ENCODE measurements at places on chromosomes 12 and 14.

DNA sequence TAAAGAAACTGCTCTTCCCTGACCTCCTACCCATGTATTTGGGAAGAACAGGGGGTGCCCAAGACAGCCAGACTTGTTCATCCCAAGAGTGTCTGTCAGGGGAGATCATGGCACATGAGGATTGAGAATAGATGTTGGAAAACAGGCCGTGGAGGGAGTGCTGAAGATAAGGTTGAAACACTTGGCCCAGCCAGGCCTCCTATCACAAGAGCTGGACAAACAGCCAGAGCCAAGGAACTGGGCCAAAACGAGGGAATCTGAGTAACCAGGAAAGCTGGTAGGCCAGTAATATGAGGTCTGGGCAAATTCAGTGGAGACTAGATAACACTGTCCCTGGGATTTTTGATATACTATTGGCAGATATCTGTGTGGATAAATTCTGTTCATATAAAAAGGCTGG is 161.7 kb downstream of the TMX1 start:
- DNase-seq, result no peak

DNA sequence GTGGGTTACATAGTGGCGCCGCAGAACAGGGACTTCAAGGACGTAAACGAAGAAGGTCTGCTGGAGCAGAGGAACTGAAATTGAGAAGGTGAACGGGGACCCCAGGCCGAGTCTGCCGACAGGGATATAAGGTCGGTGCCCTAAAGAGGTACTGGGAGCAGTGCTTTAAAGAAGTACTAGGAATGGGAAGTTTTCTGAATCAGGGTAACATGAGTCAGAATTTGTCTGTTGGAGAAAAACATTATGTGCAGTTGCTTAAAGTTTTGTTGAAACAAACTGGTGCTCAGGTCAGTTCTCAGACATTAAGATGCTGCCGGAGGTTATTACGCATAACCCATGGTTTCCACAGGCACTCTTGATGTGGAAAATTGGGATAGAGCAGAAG is 14.8 kb upstream of the SLC10A1 start:
- DNase-seq, result peak; percentile 53

- DNase-seq, result no peak
Measured at GRCh38 chr12:132146098-132146497, 1.8 kb downstream of the NOC4L start.

GRCh38 chr12:116382686-116383530 is 105.4 kb upstream of the MED13L start:
- peak; percentile 87 for DNase-seq

DNA sequence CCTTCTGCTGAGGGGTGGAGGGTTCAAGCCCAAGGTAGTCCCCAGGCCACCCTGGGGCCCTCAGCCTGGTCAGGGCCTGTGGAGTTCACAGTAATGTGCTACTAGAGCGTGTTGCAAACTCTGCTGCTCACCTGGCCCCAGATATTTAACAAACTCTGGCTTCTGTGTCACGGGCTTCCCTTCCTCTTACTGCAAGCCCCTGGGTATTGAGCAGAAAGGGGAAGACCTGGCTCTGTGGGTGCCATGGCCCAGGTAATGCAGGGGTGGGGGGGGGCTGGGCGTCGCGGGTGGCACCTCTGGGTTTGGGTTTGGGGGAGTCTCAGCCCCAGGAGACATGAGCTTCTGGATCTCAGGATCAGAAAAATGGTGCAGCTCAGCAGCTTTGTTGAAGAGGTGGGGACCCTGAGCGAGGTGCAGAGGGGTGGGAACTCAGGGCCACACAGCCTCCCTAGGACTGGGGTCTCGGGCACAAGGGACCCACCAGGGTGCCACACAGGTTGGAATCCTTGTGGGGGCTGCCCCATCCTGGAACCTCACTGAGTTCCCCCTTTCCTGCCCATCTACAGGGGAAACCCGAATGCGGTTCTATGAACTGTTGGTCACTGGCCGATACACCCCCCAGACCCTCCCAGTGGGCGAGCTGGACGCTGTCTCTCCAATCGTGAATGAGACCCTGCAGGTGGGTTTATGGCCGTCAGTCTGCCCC is 4.0 kb downstream of the SETD1B start:
- no peak for DNase-seq

GRCh38 chr14:35958499-35958898 is 132.4 kb downstream of the BRMS1L start:
- DNase-seq, result no peak

DNA sequence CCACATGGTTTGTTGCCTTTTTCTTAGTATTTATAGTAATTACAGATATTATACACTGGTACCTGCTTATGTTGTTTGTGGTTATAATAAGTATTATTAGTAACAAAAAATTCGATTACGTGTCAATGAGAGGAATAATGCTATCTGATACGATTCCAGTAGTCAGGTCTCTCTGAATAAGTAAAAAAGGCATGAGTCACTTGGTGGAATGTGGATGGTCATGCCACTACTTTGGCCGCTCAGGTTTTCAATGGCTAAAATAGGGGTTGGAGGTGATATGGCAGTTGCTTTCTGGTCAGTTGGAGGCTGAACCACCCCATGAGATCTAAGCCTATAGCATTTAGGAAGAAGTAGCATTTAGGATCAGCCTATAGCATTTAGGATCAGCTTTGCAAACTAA is 255.9 kb downstream of the NPAS3 start:
- no peak for DNase-seq

DNA sequence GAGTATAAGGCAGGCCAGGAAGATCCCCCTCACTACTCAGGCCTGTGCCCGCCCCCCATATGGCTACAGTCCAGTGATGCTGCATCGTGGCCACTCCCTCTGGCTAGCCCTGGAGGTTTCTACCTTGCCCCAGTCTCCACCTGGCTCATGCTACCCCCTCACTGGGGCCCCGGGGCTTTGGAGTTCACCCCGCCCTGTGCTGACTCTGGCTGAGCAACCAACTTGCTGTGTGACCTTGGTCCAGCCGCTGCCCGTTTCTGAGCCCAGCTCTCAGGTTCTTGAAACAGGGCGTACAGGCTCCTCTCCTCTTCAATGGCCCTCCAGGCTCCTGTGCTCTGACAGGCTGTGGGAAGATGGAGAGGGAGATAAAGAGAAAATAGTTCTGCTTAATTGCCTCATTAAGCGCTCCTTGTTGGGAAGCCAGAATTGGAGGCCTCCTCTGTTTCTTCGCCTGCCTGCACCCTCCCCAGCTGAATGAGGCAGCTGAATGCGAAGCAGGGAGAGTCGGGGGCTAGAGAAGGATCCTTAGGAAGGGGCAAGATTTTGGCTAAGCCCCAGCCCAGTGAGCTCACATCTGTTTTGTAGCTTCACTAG is 138.2 kb upstream of the NCOR2 start:
- no peak for DNase-seq

GRCh38 chr12:123150744-123151456 is at the start of gene PITPNM2:
TSS of gene PITPNM2 (minus strand) at chr12:123151090. CDS start at chr12:123034590, 116,500 bp downstream.
- DNase-seq, result peak; percentile 89

GRCh38 chr14:54129850-54130640 is 173.4 kb upstream of the BMP4 start:
- no peak for DNase-seq

DNA sequence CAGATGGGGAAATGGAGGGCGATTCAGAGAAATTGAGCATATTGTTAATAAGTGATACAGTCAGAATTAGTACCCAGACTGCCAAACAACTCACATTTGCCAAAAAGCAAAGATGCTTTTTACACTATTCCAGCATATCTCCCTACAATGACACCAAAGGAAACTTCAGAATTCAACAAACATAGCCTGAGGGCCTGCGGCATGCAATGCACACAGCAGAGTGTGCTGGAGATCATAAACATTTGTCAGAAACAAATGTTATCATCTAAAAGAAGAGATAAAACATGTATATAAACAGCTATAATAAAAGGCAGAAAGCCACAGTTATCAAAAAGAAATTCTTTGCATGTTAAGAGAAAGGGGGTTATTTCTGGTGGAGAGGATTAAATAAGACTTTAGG is 20.1 kb upstream of the GARIN6 start:
- DNase-seq, result no peak

- no peak for DNase-seq
Measured at GRCh38 chr14:57933349-57933748, 67.5 kb upstream of the SLC35F4 start.

- no peak for DNase-seq
Measured at GRCh38 chr14:54654605-54655004, 87.7 kb downstream of the SAMD4A start.

DNA sequence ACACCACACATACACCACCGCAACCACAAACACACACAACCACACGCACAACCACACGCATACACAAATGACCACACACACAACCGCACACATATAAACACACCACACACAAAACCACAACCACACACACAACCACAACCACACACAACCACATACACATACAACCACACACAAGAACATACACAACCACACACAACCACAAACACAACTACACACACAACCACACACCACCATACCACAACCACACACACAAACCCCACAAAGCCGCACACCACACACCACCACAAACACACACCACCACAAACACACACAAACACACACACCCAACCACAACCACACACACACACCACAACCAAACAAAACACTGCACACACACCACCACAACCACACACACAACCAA is 107.5 kb upstream of the FZD10 start:
- no peak for DNase-seq

DNA sequence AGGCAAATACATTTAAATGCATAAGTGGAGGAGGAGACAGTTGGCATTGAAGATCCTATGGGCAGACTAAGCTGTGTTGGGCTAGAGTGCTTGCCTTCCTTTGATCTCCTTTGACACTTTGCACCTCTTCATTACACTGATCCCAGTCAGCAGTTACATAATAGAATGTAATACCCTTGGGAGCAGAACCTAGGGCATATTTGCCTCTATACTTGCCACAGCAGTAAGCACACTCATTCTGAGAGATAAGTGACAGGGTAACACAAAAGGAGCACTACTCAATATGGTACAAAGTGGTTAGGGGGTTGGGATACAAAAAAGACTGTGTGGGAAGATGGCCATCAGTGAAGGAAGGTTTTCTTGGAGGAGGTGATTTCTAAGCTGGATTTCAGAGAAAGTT is 9.0 kb downstream of the MARS1 start:
- no peak for DNase-seq

DNA sequence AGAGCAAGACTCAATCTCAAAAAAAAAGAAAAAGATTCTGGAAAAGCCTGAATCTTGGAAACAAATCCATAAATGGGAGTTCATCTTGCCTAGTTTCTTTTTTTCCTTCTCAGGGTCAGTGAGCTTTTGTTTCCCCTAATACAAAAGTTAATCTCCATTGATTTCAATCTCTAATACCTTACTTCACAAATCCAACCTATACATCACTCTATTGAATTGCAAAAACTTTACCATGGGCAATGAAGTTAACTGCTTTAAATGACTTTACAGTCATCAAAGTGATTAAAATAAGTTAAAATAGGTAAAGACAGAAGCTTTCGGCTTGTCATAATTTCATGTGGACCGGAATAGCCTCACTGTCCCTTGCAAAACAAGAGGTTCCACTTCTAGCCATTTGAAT is 1012.7 kb upstream of the SEL1L start:
- no peak for DNase-seq

DNA sequence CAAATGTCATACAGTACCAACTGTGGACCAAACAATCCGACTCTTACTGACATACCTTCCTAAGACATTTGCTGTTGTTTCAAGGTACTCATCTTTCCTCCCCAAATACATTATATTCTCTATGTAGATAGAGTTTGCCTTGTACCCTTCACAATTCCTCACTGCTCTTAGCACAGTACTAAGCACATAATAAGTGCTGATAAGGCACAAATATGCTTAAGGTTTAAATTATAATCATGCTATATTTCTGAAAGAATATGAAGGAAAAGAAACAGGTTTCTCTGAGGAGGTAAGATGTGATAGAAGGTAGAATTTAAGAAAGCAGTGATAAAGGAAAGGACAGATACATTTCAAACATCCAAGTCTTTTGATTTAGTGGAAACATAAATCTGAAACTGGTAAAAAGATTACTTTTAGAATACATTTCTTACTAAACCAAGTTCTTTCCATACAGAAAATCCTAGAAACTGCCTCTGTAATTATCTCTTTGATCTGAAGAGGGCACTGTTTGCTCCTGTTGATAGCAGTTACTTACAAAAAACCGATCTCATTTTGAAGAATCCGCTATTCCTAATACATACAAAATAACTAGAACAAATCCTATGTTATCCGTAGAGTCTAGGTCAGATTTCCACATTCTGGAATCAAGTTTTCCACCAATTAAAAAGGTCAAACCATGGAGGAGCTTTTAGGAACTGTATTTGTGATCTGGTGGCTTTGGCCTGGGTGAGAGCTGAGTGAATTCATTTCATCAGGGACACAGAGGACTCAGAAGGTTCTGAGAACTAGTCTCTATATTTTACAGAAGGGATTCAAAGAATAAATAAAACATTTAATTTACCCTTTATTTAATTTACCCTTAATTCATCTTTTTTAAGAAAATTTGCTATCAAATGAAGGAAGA is 311.9 kb downstream of the DAD1 start:
- DNase-seq, result no peak

DNA sequence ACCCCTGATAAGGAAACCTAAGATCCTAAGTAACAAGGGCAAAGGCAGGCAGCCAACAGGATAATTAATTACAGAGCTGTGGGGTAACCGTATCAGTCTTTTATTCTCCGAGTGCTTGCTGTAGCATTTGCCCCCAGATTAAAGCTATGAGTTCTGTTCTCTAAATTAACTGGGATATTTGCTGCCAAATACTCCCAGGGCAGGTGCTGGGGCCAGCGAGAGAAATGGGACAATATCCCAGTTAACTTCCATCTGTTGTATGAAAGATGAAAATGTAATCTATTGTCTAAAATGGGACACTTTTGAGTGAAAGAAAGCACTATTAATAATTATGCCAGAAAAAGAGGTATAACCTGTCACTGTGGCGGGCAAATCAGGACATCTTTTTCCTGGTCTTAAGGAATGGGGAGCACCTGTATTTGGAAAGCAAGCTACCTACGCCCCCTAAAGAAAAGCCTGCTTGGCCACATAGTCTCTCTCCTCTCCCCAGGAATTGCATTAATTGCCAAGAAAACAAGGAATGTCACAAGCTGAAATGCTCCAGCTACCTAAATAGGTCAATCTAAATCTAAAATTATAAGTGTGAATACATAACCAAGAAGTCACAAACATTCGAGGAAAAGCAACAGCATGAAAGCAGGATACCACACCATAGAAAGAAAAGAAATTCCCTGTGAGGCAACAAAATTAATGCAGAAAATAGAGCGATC is 26.7 kb upstream of the CFAP54 start:
- no peak for DNase-seq

DNA sequence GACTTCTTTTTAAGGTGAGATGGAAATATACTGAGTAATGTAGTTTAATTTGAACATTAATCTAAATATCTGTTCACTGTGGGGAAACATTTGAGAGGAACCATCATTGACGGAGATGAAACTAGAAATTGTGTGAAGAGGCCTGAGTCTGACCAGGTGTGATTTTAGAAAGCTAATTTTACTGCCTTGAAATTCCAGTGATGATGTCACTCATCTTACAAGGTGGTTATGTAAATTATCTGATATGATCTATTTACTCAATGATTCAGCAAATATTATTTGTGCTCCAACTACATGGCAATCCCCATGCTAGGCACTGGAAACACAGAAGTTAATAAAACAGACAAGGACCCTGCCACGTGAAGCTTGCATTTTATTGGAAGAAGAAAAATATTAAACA is 435.7 kb upstream of the DCN start:
- no peak for DNase-seq
